ENCODE measurements at places on chromosomes 4 and X.

DNA sequence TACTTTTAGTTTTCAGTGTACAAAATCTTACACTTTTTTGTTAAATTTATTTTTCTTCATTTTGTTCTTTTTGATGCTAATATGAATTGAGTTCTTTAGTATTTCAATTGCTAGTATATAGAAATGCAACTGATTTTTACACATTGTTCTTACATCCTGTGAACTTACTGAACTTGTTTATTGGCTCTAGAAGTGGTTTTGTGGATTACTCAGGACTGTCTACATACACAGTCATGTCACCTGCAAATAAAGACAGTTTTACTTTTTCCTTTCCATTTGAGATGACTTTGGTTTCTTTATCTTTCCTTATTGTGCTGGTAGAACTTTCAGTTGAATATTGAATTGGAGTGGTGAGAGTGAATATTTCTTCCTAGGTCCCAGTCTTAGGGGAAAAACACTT is 40.8 kb upstream of the ANXA10 start:
- DNase-seq, result no peak

DNA sequence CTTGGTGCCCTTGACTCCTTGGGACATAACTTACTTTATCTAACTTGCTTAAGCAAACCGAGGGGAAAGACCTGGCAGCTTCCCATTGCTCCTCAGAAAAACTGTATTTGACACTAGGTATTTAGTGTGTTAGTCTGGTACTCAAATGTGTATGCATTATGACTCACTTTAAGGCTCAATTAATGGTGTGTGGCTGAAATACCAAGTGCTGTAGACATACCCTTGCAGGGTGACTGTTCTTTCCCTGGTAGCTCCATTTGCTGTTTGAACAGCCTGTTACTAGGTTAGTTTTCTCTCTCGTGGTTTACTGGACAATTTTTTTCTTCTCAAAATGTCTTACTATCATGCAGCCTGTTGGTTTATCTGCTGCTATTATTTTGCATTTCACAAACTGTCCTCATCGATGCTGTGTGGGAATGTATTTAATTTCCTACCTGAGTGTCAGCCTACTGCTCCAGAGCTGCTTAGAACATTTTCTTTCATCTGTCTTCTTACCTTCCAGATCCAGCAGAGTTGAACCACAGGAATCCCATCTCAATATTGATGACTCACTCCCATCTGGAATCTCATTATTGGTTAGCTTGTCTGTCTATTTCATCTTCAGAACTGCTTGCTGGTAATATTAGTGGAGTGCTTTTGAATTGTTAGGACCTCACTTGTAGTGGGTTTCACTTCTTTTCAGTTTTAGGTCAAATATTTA is 158.0 kb upstream of the FAT1 start:
- DNase-seq, result peak; percentile 49

- DNase-seq, result no peak
These were observed 932.6 kb downstream of the C4orf33 start for GRCh38 chr4:130028552-130028951.

GRCh38 chrX:63652086-63652765 is 132.8 kb downstream of the ARHGEF9 start:
- DNase-seq, result peak; percentile 21

GRCh38 chrX:134287346-134287745 is 50.4 kb downstream of the CCDC160 start:
- no peak for DNase-seq

GRCh38 chr4:41631523-41631922 is 93.6 kb downstream of the LIMCH1 start:
- DNase-seq, result no peak

DNA sequence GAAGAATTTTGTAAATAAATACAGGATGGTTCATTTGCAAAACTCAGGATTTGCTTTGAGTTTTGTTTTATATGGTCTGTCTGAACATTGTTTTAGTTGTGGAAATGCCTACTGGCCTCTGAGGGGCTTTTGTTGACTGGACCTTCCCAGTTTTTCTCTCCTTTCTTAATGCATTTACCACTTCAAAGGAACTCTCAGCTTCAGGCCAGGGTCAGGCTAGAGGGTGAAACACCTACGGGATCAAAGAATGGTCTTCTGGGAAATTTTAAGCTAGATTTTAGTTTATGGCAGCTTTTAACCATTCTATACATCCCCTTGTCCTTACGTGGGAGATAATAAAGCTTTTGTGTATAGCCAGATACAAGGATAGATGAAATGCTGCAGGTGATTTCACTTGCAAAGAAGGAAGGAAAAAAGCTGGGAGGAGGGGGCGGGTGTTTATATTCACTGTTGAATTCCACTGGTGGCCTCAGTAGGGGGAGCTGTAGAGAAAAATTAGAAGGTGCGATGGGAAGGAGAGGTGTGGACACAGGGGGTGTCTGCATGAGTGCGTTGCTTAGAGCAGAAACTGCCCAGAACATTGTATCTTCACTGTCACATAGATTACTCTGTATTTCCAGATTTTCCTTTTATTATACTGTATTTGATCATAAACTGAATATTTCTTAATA is 151.8 kb downstream of the TSPAN5 start:
- DNase-seq, result no peak

DNA sequence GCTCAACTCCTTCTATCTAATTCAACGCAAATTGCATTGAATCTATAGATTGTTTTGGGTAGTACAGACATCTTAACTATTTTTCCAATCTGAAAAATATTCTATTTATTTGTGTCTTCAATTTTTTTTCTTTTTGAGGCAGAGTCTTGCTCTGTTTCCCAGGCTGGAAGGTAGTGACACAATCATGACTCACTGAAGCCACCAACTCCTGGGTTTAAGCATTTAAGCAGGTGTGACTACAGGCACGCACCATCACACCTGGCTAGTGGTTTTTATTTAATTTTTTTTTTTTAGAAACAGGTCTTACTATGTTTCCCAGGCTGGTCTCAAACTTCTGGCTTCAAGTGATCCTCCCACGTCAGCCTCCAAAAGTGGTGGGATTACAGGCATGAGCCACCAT is 98.3 kb downstream of the GK start:
- no peak for DNase-seq

DNA sequence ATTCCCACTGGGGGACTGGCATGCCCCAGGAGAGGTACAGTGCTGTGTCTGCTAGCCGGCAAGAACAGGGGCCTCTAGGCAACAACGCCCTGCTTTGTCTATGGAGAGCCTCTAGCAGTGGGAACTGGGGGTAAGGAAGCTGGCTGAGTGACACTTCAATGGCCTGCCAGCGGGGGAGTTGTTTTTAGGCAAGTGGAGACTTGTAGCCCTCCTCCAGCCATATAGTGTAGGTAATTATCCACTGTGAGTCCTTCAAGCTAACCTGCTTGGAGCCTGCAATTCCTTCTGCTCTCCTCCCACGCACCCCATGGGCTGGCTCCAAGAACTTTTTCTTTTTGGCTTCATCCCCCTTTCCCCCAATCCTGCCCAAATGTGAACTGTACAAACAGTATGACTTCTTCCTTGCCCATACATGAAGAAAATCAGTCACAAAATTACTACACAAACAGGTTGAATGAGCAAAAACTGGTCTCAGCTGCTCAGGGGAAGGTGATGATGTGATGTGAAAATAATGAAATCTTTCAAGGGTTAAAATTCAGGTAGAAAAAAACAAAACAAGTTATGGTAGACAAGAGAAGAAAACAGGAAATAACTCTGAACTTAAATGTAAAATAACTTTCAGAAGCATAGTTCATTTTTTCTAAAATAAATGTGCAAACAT is 33.1 kb downstream of the LEF1 start:
- DNase-seq, result no peak

GRCh38 chr4:79334341-79334740 is 8.5 kb upstream of the NAA11 start:
- no peak for DNase-seq

DNA sequence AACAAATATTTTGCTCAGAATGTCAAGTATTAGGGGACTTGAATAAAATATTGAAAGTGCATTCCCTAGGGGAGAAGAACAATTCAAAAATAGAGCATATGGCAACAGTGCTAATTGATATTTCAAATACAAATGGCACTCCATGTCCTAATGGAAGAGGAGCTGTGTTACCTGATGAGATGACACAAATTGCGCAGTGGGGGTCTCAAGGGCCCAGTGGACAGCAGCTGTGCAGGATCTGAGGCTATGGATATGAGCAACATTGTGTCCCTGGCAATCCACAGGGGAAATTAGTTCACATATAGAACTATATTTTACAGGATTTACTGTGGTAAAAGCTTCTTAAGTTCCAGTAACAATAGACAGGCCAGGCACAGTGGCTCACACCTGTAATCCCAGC is 17.4 kb upstream of the USP46 start:
- DNase-seq, result no peak

GRCh38 chr4:76995776-76996175 is 46.2 kb downstream of the SEPTIN11 start:
- no peak for DNase-seq

DNA sequence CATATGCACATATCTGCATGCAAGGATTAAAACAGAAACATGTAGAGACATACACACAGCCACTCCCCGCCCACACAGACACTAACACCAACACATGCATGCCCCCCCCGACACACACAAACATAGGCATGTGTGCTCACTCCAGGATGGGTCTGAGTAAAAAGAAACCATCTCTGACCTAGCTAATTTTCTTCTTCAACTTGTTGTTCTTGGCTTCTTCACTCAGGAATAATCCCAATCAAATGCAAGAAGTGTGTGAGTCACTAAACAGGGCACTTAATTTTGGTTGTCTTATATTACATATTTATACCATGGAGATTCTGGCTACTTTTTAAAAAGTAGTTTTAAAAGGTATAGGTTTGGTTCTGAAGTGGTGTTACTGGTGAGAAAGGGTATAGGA is 28.3 kb downstream of the ENOX2 start:
- DNase-seq, result peak; percentile 11

DNA sequence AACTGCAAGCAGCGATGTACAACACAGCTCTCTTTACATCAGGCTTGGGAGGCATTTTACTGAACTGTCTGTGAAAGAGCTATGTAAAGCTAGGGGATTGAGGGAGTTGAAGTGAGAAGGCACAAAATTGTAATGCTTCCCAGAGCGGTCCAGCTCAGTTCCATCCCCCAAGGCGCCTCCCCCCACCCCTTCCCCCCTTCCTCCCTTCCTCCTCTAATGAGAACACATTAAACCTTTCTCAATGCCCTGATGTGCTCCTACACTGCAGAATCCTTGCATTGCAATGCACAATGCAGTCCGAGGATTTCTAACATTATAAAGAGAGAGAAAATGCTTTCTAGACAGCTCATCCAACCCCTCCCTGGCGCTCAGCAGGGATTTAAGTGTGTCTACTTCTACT is 73.9 kb downstream of the CXXC4 start:
- no peak for DNase-seq

DNA sequence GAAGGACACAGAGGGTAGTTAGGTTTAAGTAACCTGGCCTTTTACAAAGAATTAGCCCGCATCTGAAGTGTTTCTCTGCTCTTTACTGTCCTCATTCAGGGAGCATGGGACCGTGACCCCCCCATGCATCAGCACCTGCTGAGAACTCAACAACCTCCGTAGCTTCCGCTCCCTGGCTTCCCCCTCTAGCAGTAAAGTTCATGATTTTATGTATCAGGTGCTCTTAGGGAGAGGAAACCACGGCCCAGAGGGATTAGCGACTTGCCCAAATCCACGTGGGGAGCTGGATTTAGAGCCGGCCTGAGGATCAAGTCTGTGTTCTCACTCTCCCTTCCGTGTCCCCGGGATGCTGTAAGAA is 284.6 kb upstream of the GATB start:
- no peak for DNase-seq

DNA sequence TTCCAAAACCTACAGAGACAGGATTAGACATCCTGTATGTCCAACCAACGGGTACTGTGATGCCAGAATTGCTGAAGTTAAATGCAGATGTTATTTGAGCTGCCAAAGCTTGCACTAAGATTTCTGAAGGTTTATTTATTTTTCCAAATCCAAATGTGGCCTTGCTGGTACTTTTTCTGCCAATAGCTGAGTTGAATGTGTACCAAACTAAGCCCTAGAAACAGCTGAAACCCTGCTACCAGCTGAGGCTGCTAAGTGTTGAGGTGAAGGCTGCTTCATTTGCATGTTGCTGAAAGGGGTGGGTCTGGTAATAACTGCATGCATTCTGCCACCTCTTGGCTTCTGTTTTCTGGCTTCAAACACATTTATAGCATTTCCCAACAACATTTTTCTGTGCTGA is 366.5 kb downstream of the FAT4 start:
- no peak for DNase-seq

DNA sequence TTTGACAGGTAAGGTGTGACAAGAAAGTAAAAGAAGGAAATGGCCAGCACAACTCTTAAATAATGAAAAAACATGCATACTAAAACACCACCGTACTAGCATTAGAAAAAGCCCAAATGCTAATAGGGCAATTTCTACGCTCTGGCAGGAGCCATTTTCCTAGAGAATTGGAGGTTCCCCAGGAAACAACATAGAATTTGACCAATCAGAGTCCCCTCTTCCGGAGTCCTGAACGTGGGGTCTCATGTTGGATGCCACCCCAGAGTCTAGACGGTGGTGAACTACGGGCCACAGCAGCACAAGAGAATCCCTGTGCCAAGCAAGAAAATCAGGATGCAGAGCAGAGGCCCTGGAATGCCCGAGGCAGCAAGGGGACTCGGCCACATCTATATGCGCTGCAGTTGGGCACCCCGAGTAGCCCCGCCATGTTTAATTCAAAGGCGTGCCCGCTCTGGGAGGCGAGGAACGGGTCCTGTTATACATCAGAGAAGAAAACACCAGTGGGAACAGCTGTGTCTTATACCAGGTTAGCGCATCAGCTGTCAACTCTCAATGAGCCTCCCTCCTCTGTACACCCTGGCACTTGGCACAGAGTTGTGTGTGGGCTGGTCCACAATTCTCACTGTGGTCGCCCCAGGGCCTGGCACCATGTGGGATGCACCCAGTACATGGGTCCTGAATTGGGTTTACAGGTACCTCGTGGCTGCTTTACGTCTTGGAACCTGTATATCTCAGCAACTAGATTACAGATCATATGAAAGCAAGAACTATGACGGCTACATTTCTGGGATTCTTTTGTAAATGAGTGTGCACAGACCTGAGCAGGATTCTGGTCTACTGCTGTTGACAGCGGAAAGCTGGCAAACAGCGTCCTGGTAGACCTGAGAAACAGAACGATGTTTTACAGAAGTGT is 52.1 kb downstream of the SEL1L3 start:
- DNase-seq, result no peak

GRCh38 chr4:145703850-145704497 is 24.0 kb downstream of the C4orf51 start:
- no peak for DNase-seq

Measured in HCEC 1CT (cell line).